ENCODE measurements at places on chromosomes 1 and 21.

DNA sequence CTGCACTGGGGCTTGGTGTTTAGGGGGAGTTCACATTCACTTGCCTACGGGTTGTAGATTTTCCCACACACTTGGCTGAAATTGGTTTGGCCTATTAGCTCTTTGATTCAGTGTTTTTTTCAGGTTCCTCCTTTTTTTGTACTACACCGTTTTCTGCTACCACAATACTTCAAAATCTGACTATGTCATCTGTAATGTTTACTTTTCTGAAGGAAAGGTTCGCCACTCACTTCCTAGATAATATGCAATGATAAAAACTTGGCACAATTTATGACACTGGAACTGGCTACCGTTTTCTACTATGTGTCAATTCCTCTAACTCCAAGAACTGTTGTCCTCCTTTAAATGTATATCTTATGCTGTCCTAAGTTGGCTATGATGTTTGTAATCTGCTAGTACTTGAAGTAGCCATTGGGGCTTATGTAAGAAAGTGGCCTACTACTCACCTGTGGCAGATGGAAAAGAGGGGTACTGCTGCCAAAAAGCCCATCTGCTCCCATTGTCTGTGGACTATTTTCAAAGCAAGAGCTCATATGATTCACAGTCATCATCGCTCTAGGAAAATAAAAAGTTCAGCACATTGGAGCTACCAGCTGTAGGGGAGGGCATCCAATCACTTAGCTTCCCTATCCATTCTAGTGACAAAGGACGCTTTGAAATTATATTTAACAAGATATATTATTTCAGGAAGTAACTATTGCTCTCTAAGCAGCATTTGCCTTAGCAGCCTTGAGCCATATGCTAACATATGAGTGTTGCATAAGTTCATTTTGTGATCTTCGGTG, 42.4 kb upstream of the BACH1 start:
- no peak for DNase-seq

DNA sequence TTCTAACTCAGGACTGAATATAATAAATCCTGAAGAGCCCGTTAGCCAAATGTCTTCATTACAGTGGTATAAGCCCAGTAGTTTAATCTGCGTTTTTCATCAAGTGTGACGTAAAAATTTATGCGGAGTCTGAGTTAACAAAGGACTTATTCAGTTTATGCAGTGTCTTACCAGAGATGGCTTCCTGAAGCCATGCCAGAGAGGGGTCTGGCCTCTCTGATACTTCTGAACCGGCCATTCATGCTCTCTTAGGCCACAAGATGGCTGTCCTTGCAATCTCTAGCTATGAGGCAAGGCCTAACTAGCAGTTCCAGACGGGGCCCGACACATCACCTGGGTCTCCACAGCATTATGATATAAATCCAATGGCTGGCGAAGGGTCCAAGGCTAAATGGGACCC, 101.4 kb downstream of the TEX35 start:
- no peak for DNase-seq

GRCh38 chr1:9247894-9248293, 13.3 kb downstream of the H6PD start:
- no peak for DNase-seq

- no peak for DNase-seq
Observed at GRCh38 chr1:185555743-185556142, 178.4 kb upstream of the HMCN1 start.

- no peak for DNase-seq
Observed at GRCh38 chr1:219188331-219188803, 14.7 kb downstream of the LYPLAL1 start.
